GM23248 (cell line): ENCODE measurements at places on chromosomes 3 and 15. TPM values are rescaled to one million over a fixed set of nuclear protein-coding genes. Genes with fewer than 3 reads are reported as not detected.
A peak's percentile ranks its signal among the peaks of the same experiment; 100 is the strongest.

CCDC50 gene
- 61.8 and 63.0 TPM in 2 replicates for polyA plus RNA-seq

SAXO2 gene
- polyA plus RNA-seq: 0.51 and 2.0 TPM in 2 replicates

- peak; percentile 70 for DNase-seq
These were observed 365.6 kb downstream of the MAGI1 start for GRCh38 chr3:65672871-65673815.

GRCh38 chr3:62128051-62128450 is 245.3 kb downstream of the FEZF2 start:
- peak; percentile 74 for DNase-seq

- DNase-seq: peak; percentile 68
These were observed 1.4 kb downstream of the MAPK6 start for GRCh38 chr15:52020221-52021085.
